ENCODE measurements at places on chromosomes 3 and 15.

- DNase-seq = no peak
Observed at GRCh38 chr15:69497076-69497475, 44.5 kb downstream of the RPLP1 start.

DNA sequence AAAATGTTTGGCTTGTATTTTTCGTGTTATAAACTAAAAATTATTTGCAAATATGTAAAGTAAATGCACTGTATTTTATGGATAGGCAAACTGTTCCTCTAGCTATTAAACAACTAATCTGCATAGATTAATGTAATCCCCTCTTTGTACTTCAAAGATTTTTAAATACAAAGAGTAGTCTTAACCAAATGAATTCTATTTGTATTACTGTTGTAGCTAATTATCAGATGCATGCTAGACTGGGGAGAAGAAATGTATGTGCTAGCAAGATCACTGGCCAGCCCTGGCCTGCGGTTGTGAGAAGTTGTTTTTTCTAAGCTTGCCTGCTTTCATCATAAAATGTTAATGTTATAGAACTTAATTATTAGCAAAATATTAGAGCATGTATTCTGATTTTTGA is 92.6 kb downstream of the STT3B start:
- DNase-seq = no peak

GRCh38 chr3:12179441-12179840 is 20.7 kb upstream of the TIMP4 start:
- no peak for DNase-seq

GRCh38 chr3:39251576-39251975 is 28.3 kb downstream of the CX3CR1 start:
- no peak for DNase-seq

- DNase-seq = no peak
Observed at GRCh38 chr3:118186051-118186450, 848.6 kb downstream of the IGSF11 start.

DNA sequence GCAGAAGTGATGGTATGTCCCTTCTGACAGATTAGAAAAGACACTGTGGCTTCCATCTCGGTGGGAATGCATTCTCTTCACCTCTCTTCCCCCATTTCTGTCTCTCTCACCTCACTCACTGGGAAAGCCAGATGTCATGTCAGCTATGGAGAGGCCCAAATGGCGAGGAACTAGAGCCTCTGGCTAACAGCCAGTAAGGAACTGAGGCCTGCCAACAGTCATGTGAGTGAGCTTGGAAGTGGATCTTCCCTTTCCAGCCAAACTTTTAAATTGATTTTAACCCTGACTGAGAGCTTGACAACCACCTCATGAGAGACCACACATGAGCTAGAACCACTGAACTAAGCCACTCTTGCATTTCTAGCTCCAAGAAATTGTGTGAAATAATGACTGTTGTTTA is 35.2 kb upstream of the CDAN1 start:
- no peak for DNase-seq

Measured in stimulated activated CD4-positive, alpha-beta T cell treated with anti-CD3 and anti-CD28 coated beads, Interleukin-12 subunit alpha, Interleukin-12 subunit beta, amount 100 ng/mL, for 4 hours (primary cell).